Lung (tissue), 17 donors: ENCODE measurements at places on chromosomes 7 and 10. TPM values are rescaled to one million over a fixed set of nuclear protein-coding genes. Genes with fewer than 3 reads are reported as not detected.

EN2 gene
- polyA plus RNA-seq, result 0.04 TPM

ODAD2 gene
- 1.8 TPM for polyA plus RNA-seq

ITGB8 gene
- 1.5 TPM for polyA plus RNA-seq

TFR2 gene
- 0.85 TPM for polyA plus RNA-seq

CDC123 gene
- 25.8 TPM for polyA plus RNA-seq
